ENCODE measurements at places on chromosomes 6 and 20. TPM values are rescaled to one million over a fixed set of nuclear protein-coding genes. Genes with fewer than 3 reads are reported as not detected.

The GPSM3 gene
- 32.2 TPM for polyA plus RNA-seq

The CPXM1 gene
- 10.5 TPM for polyA plus RNA-seq

The PCNA gene
- 31.5 TPM for polyA plus RNA-seq

The UST gene
- 9.7 TPM for polyA plus RNA-seq

The ADGRG6 gene
- 1.0 TPM for polyA plus RNA-seq

The NOTCH4 gene
- polyA plus RNA-seq: 9.1 TPM

The FERMT1 gene
- 9.9 TPM for polyA plus RNA-seq

The KCNG1 gene
- polyA plus RNA-seq: 5.3 TPM

The EMILIN3 gene
- polyA plus RNA-seq: 1.2 TPM

The CLVS2 gene
- polyA plus RNA-seq: 0.07 TPM

The PPIL6 gene
- 0.48 TPM for polyA plus RNA-seq

The COL9A3 gene
- 12.1 TPM for polyA plus RNA-seq
